Activated CD4-positive, alpha-beta T cell treated with anti-CD3 and anti-CD28 coated beads for 36 hours (primary cell): ENCODE measurements at places on chromosomes 7 and 10.

- no peak for DNase-seq
These were observed 162.3 kb downstream of the GFRA1 start for GRCh38 chr10:116110736-116111135.

DNA sequence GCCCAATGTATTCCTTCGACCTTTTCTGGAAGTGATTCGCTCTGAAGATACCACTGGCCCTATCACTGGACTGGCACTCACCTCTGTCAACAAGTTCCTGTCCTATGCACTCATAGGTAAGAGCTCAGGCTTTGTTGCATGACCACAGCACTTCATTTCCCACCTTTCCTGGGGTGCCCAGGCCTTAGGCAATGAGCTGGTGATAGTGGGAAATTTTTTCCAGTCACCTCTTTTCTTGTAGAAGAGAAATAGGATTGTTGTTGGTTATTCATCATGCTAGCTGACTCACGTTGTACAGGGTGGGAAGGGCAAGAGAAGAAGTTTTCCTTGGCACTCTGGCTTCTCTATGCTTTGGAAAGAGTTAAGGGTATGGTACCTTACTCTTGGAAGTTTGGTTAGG, 51.4 kb upstream of the NFKB2 start:
- DNase-seq = no peak

- no peak for DNase-seq
These were observed 37.2 kb upstream of the EPC1 start for GRCh38 chr10:32384171-32384570.

DNA sequence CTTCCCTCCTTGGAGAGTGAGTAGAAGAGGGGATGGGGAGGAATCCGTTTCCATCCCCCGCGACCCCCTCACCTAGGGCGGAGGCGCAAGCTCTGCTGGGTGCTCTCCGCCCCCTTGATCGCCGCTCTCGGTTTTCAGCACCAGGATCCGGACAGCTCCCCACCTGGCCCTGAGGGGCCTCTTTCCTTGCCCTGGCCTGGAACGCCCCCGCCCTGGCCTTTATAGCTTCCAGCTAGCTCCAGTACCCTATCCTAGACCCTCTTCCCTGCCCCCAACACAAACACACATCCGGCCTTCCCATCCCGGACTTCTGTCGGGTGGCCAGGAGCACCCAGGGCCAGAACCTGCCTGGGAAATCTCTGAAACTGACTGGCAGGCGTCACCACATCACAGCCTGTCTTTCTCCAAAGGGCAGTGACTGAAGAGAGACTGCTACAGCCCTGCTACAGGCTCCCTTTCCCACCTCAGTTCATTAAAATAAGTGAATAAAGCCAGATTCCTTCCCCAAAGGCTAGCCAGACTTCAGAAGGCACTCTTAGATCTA, 72.3 kb upstream of the LEP start:
- DNase-seq = peak; percentile 51

- DNase-seq = no peak
These were observed 1.4 kb upstream of the ELMO1 start for GRCh38 chr7:37450035-37450434.

- DNase-seq = no peak
These were observed 15.1 kb upstream of the VIPR2 start for GRCh38 chr7:159159731-159160130.

- no peak for DNase-seq
These were observed 76.2 kb downstream of the RNF133 start for GRCh38 chr7:122622682-122623081.

DNA sequence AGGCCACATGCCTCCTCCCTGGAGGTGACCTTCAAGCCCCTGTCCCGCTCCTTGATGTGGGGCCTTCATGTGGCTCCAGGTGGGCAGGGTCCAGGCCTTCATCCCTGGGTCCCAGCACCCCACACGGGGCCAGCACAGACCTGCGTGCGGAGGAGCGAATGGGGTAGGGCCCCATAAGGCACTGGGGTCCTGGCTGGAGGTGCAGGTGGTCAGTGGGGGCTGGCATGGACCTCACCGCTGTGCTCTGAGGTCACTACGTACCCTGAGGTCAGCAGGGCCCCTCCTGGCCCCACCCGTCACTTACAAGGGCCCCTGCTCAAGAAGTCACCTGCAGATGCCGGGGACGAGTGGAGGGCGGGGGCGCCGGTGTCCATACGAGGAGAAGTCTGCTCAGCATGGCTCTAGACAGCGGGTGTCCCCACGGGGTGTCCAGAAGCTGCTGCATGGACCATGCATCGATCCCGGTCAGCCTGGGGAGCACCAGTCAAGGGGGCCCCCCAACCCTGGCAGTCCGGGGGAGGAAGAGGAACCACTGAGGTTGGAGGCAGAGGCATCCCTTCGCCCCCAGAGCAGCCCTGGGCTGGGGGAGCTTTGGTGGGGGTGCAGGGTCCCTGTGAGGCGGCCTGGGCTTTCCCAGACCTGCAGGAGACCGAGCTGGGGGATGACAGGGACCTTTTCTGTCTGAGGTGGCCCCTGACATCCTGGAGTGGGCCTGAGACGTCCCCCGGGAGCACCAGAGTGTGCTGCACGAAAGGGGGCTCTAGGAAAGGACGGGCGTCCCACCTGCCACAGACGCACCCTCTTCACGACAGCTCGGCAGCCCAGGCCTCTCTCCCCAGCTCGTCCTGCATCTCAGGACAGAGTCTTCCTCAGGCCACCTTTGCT, 34.6 kb downstream of the UNCX start:
- no peak for DNase-seq

DNA sequence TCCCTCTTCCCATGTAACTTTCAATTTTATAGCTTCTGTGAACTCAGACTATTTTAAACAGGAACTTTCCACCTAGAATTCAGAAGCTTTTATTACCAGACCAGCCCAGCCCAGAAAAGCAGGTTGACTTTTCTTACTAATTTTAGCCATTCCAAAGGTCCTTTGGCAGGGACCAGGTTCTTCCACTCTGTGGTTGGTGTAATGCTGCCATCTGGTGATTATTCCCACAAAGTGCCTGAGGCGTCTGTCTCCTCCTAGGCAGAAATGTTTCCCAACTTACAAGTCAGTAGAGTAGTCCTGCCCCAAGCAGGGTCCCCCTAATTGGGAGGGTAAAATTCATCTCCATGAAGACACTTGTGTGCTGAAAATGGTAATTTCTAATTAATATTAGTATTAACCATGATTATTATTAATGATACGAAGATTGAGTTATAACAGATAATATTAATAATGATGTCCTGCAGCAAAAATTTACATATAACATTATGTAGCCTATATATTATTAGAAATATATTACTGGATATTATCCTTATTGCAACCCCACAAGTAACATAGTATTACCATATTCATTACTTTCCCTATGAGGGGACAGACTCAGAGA, 53.0 kb upstream of the PPP1R17 start:
- peak; percentile 12 for DNase-seq

DNA sequence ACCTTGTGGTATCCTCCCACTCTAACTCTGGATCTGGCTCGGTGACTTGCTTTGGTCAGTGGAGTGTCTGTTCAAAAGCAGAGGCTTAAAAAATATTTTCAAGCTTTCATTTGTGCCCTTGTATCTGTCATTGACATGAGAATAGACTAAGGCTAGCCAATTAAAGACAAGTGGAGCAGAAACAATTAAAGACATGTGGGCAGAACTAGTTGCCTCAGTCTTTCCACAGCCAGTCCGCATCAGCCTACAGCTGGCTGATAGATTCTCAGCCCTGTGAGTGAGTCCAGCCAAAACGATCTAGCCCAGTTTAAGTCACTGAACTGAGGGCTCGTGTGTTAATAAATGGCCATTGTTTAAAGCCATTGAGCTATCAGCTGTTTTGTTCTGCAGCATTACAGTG, 185.2 kb upstream of the DGKB start:
- DNase-seq = no peak

GRCh38 chr10:89454561-89455347, 40.4 kb downstream of the IFIT5 start:
- DNase-seq = no peak
